Hippocampal formation (tissue), 2 donors: ENCODE measurements at places on chromosomes 5 and 9.

GRCh38 chr9:126149661-126150060 lies 177.0 kb upstream of the MVB12B start:
- DNase-seq: no peak

DNA sequence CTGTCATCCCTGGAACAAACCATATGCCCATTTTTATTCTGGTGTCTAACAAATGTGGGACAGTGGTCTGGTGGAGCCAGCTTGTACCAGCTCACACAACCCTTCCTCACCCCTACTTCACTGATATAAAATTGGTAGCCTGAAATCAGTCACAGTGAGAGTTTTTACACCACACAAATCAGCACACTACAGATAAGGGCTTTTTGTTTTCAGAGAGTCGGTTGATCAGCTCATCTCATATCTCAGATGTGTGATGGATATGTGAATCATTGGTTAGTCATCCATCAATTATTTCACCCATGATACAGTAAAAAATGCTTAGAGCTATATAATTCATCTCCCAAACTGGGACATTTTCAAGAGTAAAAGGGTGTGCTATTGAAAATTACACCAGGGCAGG lies 529.2 kb downstream of the EBF1 start:
- no peak for DNase-seq

DNA sequence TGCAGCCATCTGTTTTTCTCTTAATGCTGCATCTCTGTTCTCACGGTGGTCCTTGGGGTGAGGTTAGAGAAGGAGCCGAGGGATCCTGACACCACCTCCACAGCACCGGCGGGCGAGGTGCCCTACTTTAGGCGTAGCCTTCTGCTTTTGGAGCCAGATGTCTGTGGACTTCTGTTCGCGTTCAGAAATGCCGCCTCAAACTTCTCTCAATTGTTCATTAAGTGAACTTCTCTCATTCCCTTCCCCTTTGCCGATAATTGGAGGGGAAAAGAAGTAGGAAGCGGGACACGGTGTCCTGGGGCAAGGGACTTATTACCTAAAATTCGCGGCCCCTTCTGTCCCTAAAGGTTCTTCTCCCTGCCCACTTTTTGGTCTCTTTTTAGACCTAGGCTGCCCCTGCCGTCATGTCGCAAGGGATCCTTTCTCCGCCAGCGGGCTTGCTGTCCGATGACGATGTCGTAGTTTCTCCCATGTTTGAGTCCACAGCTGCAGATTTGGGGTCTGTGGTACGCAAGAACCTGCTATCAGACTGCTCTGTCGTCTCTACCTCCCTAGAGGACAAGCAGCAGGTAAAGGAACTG lies 455 bp downstream of the KIF20A start:
- no peak for DNase-seq

- DNase-seq: no peak
Observed at GRCh38 chr9:17219261-17219660, 84.4 kb downstream of the CNTLN start.

DNA sequence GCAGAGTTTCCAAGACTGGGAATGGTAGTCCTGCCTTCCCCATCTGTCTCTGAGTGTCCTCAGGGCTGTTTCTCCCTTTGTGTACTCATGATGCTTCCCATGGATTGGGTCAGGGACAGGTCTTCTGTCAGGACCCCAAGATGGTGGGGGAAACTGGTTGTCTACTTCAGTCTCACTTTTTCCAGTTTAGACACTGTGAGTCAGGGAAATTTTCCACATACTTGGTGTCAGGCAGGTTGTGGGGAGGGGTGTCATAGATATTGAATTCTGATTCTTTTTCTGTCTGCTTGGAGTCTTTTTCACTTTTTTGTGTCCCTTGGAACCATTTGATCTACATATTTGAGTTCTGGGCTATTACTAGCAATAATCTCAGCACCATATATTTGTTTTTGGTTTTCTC lies 10.3 kb downstream of the POLK start:
- DNase-seq: no peak

- DNase-seq: no peak
Observed at GRCh38 chr5:136128481-136128880, 4.2 kb upstream of the SMAD5 start.
